ENCODE measurements at places on chromosomes 16 and 17. TPM values are rescaled to one million over a fixed set of nuclear protein-coding genes. Genes with fewer than 3 reads are reported as not detected.

The KCNJ2 gene
- total RNA-seq = 50.6 TPM

The KRT34 gene
- total RNA-seq = not detected

The SNX20 gene
- total RNA-seq = 0.72 TPM

The GPR139 gene
- not detected for total RNA-seq

DNA sequence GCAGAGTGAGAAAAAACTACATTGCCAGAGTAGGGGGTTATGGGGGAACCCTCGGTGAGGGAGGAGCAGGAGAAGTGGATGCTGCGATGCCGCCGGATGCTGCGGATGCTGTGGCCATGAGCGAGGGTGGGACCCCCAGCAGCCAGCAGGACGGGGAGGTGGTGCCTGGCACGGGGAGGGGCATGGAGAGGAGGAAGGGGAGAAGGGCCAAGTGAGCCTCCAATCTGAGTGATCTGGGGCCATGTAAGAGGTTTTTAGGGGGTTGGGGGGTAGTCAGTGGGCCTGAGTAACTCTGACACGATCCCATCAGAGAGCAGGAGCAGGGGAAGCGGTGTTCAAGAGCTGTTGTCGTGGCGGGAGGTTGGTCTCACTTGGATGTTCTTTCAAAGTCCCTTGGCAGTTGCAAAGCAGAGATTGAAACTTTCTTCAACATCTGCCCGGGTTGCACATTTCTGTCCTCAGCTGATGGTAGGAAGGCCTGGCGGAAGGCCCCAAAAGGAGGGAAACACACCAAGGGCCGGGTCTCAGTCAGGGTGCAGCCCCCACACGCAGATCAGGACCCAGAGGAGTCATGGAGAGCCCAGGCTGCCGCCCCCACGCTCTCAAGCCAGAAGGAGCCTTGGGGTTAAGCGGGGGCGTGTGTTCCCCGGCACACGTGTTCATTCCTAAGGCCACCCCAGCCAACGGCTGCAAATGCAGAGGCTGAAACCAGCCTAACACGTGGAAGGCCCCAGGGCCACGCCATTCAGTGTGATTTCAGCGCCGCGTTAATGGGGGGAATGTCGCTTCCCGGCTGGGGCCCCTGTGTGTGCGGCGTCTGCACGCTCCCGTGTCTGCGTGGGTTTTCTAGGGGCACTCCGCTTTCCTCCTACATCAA lies 81.7 kb downstream of the ZDHHC7 start:
- DNase-seq = peak; percentile 75

GRCh38 chr17:39408360-39408759 lies 6.9 kb upstream of the FBXL20 start:
- no peak for DNase-seq

DNA sequence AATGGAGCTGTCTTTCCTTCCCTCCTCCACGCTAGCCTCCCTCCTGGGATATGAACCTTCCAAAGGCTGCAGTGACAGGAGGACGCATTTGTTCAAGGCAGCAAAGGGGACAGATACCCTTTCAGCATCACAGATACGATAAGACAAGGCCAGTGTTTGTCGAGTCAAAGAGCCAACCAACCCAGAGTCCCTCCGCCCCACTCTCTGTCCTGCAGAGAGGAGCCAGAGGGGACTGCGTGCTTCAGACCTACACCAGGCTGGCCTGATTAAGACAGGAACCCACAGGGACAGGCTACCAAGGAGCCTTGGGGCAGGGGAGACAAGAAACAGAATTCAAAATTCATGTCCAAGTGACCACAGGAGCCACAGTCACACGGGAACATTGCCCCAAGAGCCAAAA lies 72.6 kb upstream of the CDH5 start:
- DNase-seq = no peak

- no peak for DNase-seq
Measured at GRCh38 chr17:65783845-65784334, 222.4 kb upstream of the AXIN2 start.

DNA sequence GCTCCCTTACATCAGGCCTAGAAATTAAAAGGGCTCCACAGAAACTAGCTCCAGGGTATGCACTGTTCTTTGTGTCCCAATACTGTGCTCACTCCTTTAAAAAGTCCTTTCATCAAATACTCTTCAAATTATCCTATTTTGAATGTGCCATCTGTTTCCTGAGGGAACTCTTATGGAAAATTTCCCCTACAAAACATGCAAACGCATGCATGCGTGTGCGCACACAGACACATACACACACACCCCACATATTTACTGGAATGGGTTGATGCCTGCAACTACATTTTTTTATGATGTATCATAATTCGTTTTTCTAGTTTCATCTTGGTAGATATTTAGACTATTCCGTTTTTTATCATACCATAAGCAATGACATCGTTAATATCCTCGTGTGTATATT lies 351.2 kb upstream of the KIF2B start:
- no peak for DNase-seq

GRCh38 chr16:57003439-57004386 lies 14.4 kb downstream of the NLRC5 start:
- no peak for DNase-seq

DNA sequence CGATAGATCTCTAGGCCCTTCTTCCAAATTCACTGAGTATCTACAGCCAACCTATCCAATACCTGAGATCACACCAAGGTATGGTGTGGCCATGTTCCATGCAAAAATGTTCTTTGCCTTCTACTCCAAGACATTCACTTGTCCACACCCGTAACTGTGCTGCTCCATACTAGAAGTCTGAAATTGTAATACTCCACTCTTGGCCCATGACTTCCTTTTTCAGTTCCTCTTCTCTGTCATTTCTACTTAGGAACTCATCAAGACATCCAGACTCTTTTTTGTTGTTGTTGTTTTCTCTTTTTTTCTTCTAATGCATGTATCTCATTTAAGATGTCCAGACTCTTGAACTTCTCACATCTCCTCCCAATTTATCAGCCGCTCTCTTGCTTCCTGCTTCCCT lies 42.5 kb upstream of the KSR1 start:
- no peak for DNase-seq

- no peak for DNase-seq
Measured at GRCh38 chr17:49021095-49021767, 24.0 kb downstream of the IGF2BP1 start.

GRCh38 chr16:4365014-4365406 lies 6.6 kb upstream of the VASN start:
- DNase-seq = no peak

Measured in left ventricle myocardium superior (tissue), 1 donor.